ENCODE measurements at places on chromosomes 1 and 21.

DNA sequence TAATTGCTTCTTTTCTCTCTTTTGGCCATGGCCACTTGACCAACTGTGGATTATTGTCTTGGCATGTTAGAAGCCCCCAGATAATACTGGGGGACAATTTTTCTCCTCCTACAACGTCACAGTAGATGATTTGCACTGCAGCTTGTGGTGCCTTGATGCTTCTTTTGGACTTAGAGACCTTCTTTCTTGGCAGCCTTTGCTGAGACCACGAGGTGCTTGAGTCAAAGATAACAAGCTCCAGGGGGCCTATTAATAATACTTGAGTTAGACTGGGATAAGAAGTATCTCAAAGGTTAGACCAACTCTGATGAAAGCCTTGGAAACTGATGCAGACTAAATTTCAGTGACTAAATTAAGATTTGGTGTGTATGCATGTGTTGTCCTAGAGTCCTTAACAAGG lies 3.2 kb downstream of the PPP1R12B start:
- DNase-seq: no peak

DNA sequence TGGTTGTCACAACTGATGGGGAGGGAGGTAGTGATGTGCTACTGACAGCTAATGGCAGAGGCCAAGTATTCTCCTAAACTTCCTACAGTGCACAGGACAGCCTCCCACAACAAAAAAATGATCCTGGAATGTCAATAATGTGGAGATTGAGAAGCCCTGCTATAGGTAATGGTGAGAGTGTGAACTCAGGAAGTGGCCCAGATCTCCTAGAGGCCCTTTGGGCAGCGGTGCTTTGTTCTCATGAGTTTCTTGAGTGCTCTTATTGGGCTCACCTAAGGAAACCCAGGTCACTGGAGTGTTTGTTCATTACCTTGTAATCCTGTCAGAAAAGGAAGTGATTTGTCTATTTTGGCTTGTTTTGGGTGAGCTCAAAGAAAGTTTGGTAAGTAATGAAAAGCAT lies 5.9 kb downstream of the OTUD3 start:
- DNase-seq: no peak

DNA sequence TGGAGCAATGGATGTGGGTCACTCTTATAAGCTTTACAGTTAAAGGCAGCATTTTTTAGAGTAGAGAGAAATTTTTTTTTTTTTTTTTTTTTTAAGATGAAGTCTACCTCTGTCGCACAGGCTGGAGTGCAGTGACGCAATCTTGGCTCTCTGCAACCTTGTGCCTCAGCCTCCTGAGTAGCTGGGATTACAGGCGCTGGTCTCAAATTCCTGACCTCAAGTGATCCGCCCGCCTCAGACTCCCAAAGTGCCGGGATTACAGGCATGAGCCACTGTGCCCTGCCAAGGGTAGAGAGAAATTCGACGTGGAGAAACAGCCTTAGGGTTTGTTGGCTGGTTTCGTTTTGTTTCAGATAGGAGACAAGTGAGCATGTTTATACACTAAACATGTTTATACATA lies 594.2 kb upstream of the ADAMTS5 start:
- no peak for DNase-seq

- DNase-seq: no peak
Measured at GRCh38 chr1:76835203-76835602, 32.1 kb upstream of the ST6GALNAC5 start.

DNA sequence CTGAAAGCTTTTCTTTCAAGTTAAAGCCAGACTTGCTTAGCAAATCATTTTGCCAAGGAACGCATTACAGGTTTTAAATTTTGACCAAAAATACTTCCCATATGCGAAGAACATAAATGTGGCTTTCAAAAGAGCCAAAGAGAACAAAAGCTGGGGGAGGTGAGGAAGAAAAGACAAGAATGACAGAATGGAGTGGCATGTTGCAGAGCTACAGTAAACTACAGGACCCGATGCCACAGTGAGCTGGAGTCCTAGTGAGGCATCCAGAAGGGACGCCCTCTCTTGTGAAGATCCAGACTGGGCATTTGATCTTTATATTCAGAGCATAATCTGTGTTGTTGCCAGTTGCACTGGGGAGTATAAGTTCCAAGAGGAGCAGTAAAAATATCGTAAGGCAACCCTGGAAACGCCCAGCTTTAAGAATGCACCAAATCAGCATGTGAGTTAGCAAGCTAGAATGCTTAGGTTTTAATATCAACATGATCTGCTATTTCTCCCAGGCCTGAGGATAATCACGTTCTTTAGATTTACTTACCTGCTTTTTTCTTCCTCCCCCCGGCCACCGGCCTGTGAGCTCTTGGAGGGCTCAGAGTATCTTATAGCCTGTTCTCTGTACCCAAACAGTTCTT lies 48.4 kb upstream of the HOOK1 start:
- DNase-seq: no peak

- DNase-seq: no peak
Measured at GRCh38 chr1:56330391-56331026, 248.9 kb downstream of the PLPP3 start.

- DNase-seq: no peak
Measured at GRCh38 chr1:178050084-178050483, 43.8 kb upstream of the RASAL2 start.

- DNase-seq: no peak
Measured at GRCh38 chr1:159442428-159442827, 2.9 kb downstream of the OR10J1 start.

- no peak for DNase-seq
Measured at GRCh38 chr1:229640455-229640854, 14.4 kb downstream of the URB2 start.

GRCh38 chr21:29691616-29692491 lies 247.9 kb downstream of the GRIK1 start:
- no peak for DNase-seq

GRCh38 chr1:17744666-17745478 lies 10.3 kb upstream of the ACTL8 start:
- DNase-seq: no peak

GRCh38 chr1:31801458-31801857 lies 14.4 kb downstream of the SPOCD1 start:
- no peak for DNase-seq

GRCh38 chr21:39381009-39381408 lies 32.1 kb upstream of the HMGN1 start:
- DNase-seq: no peak

DNA sequence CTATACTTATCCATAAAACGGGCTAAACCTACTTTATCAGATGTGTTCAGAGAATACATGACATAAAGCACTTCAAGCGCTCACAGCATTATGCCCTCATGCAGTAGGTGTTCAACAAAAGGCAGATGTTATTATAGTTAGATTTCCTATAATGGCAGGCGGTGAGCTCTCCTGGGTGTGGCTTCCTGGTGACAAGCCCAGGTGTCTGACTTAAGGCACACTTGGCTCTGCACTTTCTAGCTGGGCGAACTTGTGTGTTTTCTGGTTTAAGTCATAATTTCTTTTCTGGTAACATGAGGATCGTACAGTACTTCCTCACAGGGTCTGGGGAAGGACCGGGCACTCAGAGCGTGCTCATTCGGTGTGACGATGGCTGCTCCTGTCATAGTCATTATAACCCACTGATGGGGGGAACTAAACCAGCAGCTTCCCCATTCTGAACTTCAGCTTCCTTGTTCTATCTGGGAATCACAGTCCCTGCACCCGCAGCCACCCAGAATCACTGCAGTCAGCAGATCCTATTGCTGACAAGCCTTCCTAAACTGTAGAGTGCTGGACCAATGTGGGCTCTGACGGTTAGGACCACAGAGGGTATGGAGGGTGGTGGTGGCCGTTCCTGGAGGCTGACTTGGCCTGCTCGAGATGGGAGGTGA lies 52.8 kb downstream of the IGSF21 start:
- no peak for DNase-seq

DNA sequence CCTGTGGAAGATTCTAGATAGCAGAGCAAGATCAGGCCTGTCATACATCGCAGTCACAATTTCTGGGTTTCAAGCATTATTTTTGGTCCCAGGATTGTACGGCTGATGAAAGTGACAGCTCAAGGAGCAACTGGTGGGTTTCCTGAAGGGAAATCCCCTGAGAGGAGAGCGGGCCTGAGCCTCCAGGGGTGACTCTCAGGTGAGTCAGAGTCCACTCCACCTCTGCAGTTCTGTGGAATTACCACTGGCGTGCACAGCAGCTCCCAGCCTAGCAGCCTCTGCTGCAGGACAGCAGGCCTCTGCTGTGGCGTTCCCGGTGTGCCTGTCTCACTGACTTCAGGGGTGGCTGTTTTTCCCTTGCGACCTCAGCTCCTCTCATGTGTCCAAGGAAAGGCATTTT lies 24.4 kb downstream of the SLC66A1 start:
- DNase-seq: peak; percentile 42

Data from stimulated activated CD4-positive, alpha-beta T cell treated with anti-CD3 and anti-CD28 coated beads, Interleukin-4, amount 100 ng/mL, for 4 hours (primary cell).